ENCODE measurements at places on chromosomes 11 and 22. TPM values are rescaled to one million over a fixed set of nuclear protein-coding genes. Genes with fewer than 3 reads are reported as not detected.

GRCh38 chr11:45468267-45468856, 182.2 kb upstream of the SYT13 start:
- H3K4me3 ChIP-seq = no peak overlapping the region
- H3K27me3 ChIP-seq = no peaks in the 10 kb centered on the region
- no peaks in the 10 kb centered on the region for H3K36me3 ChIP-seq
- H3K4me1 ChIP-seq = peaks cover 8% of the 10 kb centered on the region
- H3K27ac ChIP-seq = peak overlapping the region; percentile 25

The PRRG4 gene
- 0.06 TPM for total RNA-seq

DNA sequence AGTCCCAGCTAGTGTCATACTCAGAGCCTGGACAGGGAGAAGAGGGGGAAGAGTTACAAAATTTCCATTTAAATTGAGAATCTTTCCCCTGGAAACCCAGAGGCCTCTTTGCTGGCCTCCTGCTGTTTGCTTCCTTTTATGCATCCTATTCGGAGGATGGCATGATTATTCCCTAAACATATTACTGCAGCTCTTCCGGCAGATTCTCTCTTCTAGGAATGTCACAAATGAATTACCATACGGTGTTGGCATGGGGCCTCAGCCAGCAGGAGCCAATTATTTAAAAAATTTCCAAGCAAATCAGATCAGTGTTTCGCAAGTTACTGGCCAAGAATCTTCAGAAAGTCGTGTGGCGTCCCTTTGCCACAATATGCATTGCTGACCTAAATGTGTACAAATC, 326.7 kb upstream of the NCAM1 start:
- H3K36me3 ChIP-seq = peaks cover 6% of the 10 kb centered on the region
- H3K4me1 ChIP-seq = peaks cover 11% of the 10 kb centered on the region
- no peak overlapping the region for H3K27ac ChIP-seq
- no peaks in the 10 kb centered on the region for H3K27me3 ChIP-seq

DNA sequence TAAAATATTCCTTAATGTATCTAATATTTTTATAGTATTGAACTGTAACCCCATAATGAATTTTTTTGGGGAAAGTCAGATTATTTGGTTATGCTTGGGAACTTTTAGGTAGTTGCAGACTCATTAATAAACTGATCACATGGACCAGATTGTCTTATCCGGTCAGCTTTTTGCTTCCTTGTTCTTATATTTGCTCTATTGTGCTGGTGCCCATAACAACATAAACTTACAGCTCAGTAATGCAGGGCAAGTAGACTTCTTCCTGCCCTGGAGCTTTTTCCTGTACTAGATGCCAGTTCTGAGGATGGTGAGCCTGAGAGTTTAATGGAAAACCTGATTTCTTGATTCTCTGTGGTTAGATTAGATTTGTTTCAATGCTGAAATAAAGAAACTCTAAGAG, 53.2 kb downstream of the MTMR3 start:
- no peaks in the 10 kb centered on the region for H3K27me3 ChIP-seq
- no peaks in the 10 kb centered on the region for H3K4me1 ChIP-seq
- no peak for DNase-seq

The TSGA10IP gene
- total RNA-seq = 7.3 TPM

DNA sequence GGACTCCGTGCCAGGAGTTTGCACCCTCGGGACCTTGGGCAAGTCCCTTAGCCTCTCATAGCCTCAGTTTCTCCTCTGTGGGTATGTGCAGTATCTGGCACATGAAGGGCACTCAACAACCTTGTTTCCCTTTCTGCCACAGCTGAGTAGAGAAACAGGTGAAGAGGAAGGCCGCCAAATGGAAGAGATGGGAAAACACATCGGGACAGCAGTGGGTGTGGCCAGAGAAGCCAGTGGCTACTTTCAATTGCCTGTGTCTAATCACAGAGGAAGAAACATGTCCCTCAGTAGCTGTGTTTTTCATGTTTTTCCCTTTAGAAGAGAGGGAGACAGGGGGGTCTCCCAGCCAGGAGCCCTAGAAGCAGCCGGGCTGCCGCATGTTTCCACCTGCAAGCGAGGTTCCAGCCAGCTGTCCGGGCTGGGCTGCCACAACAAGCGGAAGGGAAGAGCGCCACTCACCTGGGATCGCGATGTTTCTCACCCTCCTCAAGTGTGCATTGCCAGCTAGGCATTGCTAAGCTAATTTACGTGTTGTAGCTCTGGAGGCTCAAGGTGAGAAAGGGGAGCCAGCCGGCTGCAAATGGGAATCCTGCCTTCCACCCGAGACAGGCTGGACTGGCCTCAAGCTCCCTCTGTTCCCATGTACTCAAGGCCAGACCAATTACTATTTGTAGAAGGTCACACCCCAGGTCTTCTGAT, 16.7 kb downstream of the ASPHD2 start:
- H3K27me3 ChIP-seq = no peaks in the 10 kb centered on the region
- no peak overlapping the region for H3K4me3 ChIP-seq
- H3K27ac ChIP-seq = no peak overlapping the region
- no peaks in the 10 kb centered on the region for H3K4me1 ChIP-seq
- H3K36me3 ChIP-seq = no peaks in the 10 kb centered on the region

GRCh38 chr11:59555601-59556114, 44.3 kb downstream of the OR4D9 start:
- H3K27ac ChIP-seq = no peak overlapping the region
- H3K36me3 ChIP-seq = no peaks in the 10 kb centered on the region
- H3K27me3 ChIP-seq = no peaks in the 10 kb centered on the region
- peak overlapping the region; percentile 52 for H3K4me3 ChIP-seq
- H3K4me1 ChIP-seq = peaks cover 3% of the 10 kb centered on the region

DNA sequence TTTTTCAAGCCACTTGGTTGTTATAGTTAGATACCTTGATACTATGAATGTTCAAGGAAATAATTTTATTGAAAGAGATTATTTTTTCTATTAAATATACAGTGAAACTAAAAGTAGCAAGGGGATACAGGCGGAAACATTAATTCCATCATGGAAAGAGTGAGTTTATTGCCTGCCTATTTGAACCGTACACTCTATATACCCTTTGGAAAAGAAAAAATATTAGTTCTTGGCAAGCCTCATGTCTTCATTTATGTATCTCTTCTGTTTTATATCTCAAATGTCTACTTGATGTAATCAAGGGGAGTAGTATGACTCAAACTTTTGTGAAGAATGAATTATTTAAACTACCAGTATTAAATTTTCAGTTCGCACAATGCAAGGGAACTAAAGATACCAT, 54.0 kb downstream of the GAS2 start:
- no peaks in the 10 kb centered on the region for H3K4me1 ChIP-seq
- DNase-seq = no peak
- no peak overlapping the region for H3K27ac ChIP-seq
- no peak overlapping the region for H3K4me3 ChIP-seq

The RASD2 gene
- total RNA-seq = 0.19 TPM

DNA sequence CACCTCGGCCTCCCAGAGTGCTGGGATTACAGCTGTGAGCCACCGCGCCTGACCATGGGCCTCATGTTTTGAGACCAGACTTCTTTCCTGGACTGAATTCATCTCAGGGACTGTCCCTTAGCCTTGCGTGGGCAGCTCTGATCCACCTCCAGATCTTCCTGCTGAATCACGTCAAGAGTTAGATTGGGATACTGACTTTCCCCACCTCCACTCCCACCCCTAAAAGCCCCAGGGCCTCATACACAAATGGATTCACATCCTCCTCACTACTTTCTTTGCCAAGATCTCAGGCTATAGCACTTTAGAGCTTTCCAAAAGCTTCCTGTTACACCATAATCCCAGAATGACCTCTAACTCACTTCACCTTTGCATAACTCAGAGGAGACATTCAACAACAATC, 12.1 kb downstream of the CCDC87 start:
- DNase-seq = no peak
- no peaks in the 10 kb centered on the region for H3K27me3 ChIP-seq
- H3K27ac ChIP-seq = no peak overlapping the region
- no peaks in the 10 kb centered on the region for H3K36me3 ChIP-seq
- H3K4me3 ChIP-seq = no peak overlapping the region
- H3K4me1 ChIP-seq = peaks cover 11% of the 10 kb centered on the region

DNA sequence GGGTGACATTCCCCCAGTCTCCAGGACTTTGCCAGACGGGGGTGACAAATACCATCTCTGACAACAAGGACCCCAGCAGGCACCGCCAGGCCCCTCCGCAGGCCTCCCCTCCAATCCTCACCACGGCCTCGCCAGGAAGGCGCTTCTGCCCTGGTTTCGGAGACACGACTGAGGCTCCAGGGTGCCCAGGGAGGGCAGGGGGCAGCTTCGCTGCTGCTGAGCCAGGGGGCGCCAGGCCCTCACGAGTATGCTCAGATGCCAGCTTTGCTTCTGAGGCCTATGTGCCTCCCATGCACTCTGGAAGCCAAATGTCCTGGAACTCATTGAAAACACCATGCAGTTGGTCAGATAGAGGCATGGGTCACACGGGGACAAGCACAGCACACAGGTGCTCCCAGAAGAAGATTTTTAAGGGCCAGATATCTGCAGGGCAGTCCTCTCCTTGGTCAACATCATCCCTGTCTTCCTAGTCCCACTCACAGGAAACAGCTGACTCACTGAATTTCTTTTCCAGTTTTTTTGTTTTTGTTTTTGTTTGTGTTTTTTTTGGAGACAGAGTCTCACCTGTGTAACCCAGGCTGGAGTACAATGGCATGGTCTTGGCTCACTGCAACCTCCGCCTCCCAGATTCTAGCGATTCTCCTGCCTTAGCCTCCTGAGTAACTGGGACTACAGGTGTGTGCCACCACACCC, 19.9 kb downstream of the BID start:
- H3K27ac ChIP-seq = no peak overlapping the region
- no peak overlapping the region for H3K4me3 ChIP-seq
- no peaks in the 10 kb centered on the region for H3K4me1 ChIP-seq
- peak; percentile 62 for DNase-seq
- no peaks in the 10 kb centered on the region for H3K27me3 ChIP-seq

The IGSF9B gene
- total RNA-seq = 5.4 TPM

GRCh38 chr11:10666556-10667520, 26.7 kb downstream of the IRAG1 start:
- H3K4me3 ChIP-seq = no peak overlapping the region
- no peaks in the 10 kb centered on the region for H3K27me3 ChIP-seq
- no peaks in the 10 kb centered on the region for H3K4me1 ChIP-seq
- H3K27ac ChIP-seq = no peak overlapping the region
- no peaks in the 10 kb centered on the region for H3K36me3 ChIP-seq

The MFRP gene
- total RNA-seq = not detected

The HEPN1 gene
- total RNA-seq = not detected

The OR2D2 gene
- total RNA-seq = not detected

DNA sequence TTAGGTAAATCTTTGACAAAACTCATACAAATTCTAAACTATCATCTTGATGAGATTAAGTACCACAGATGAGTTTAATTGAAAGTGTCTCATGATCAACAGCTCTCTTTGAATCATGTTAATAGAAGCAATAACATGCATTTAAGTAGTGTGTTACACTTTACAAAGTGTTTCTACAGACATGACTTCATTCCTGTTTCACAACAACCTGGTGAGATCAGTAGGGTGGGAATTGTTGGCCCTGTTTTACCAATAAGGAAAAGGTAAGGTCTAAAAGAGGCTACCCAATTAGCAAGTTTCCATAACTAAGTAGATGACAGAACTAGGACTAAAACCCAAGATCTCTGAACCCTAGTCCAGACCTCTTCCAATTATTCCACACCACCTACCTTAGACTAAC, 12.7 kb upstream of the PRSS23 start:
- peaks cover 5% of the 10 kb centered on the region for H3K4me1 ChIP-seq
- H3K27ac ChIP-seq = no peak overlapping the region

- no peak overlapping the region for H3K4me3 ChIP-seq
- no peaks in the 10 kb centered on the region for H3K36me3 ChIP-seq
- peaks cover 7% of the 10 kb centered on the region for H3K4me1 ChIP-seq
- H3K27ac ChIP-seq = no peak overlapping the region
These were observed 104.8 kb downstream of the MICAL2 start for GRCh38 chr11:12215181-12215593.

DNA sequence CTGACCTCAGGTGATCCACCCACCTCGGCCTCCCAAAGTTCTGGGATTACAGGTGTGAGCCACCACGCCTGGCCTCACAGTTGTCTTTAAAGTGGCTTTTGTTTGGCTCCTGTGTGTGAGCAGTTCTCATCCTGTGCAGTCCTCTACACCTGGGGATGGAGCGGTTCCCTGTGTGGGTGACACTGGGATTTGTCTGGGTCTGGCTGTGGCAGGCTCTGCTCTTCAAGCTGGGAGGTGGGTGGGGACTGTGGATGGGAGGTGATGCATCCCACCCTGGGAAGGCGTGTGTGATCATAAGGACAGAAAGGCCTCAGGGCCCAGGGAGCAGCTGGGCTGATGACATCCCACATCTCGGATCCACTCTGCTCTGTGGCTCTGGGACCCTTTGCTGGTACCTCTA, 1266.8 kb downstream of the BRD1 start:
- H3K27ac ChIP-seq = no peak overlapping the region
- no peaks in the 10 kb centered on the region for H3K27me3 ChIP-seq
- no peak for DNase-seq
- no peak overlapping the region for H3K4me3 ChIP-seq
- H3K36me3 ChIP-seq = no peaks in the 10 kb centered on the region

- no peaks in the 10 kb centered on the region for H3K27me3 ChIP-seq
- no peak overlapping the region for H3K27ac ChIP-seq
- H3K4me3 ChIP-seq = no peak overlapping the region
- DNase-seq = no peak
- H3K36me3 ChIP-seq = no peaks in the 10 kb centered on the region
These were observed 1165.7 kb downstream of the BRD1 start for GRCh38 chr22:48661984-48662383.

GRCh38 chr11:8613036-8613435, 19.0 kb upstream of the STK33 start:
- no peak overlapping the region for H3K27ac ChIP-seq
- no peak overlapping the region for H3K4me3 ChIP-seq
- DNase-seq = no peak

DNA sequence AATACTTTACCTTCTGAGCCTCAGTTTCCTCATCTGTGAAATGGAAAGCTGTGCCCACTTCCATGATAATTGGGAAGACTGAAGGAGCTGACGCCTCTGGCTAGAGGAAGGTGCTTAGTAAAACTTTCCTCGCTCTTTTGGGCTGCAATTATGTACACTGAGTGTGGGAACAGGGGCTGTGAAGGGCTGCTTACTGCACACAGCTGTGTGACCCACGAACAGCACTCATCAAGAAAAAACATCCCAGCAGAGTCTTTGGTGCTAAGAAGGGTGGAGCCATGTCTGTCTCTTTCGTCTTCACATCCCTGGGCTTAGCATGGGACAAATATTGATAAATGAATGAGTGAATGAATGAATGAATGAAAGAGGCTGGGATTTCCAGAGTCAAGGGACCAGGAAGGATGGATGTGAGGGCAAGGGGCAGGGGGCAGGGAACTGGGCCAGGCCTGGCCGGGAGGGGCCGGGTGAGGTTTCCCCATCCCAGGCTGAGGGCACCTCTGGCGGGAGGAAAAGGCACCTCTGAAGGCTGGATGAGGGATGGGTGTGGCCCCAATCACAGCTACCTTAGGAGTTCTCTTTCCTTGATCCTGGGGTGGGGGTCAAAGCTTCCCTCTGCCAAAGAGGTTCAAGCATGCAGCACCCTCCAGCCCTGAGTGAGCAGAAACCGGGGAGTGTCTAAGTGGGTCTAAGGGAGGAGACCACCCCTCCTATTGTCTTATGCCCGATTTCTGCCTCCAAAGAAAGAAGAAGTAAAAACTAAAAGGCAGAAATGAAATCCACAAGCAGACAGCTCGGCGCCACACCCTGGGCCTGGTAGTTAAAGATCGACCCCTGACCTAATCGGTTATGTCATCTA, 9.2 kb upstream of the CD5 start:
- DNase-seq = no peak
- H3K4me3 ChIP-seq = no peak overlapping the region

GRCh38 chr11:72224564-72225410, at the start of gene INPPL1:
INPPL1 (plus strand) TSS chr11:72224767; CDS start chr11:72224985, 218 bp downstream.
- DNase-seq = peak; percentile 85
- H3K27me3 ChIP-seq = no peaks in the 10 kb centered on the region
- H3K4me3 ChIP-seq = peak within 1 kb of the TSS; percentile 87
- no peaks in the 10 kb centered on the region for H3K36me3 ChIP-seq
- peaks cover 5% of the 10 kb centered on the region for H3K4me1 ChIP-seq
- no peak within 1 kb of the TSS for H3K27ac ChIP-seq

The FUT4 gene
- 2.7 TPM for total RNA-seq
